Ovary (tissue), 10 donors: ENCODE measurements at places on chromosomes 3 and 15. TPM values are rescaled to one million over a fixed set of nuclear protein-coding genes. Genes with fewer than 3 reads are reported as not detected.

GRCh38 chr3:27293939-27294338, 75.2 kb downstream of the NEK10 start:
- no peak for DNase-seq

Gene BOC
- total RNA-seq: 33.2 TPM

- no peak for DNase-seq
These were observed 753 bp upstream of the FES start for GRCh38 chr15:90883526-90883975.

Gene ALDH1L1
- total RNA-seq: 25.8 TPM
